ENCODE measurements at places on chromosomes 1 and 21.

- no peak for DNase-seq
Measured at GRCh38 chr1:76106251-76106650, 31.7 kb downstream of the ST6GALNAC3 start.

DNA sequence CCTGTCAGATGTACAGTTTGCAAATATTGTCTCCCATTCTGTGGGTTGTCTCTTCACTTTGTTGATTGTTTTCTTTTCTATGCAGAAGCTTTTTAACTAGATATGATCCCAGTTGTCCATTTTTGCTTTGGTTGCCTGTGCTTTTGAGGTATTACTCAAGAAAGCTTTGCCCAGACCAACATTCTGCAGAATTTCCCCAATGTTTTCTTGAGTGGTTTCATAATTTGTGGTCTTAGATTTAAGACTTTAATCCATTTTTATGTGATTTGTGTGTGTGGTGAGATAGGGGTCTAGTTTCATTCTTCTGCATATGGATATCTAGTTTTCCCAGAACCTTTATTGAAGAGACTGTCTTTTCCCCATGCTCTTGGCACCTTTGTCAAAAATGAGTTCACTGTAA lies 116.9 kb downstream of the DUSP10 start:
- no peak for DNase-seq

DNA sequence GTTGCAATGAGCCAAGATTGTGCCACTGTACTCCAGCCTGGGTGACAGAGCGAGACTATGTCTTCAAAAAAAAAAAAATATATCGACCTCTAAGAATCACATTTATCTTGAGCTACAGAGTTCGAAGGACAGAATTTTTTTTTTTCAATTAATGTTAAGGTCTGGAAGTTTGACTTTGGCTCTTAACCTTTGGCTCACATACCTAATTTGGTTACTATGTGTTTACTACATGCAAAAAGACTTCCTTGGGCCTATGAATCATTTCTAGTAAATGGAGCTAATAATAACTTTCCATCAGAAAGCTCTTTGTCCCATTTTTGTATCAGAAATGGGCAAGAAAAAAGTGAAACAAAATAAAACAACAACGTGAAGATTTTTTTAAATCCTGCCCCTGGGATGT lies 351.2 kb downstream of the SMYD3 start:
- DNase-seq: no peak

GRCh38 chr1:200653022-200653462 lies 16.7 kb downstream of the DDX59 start:
- no peak for DNase-seq

GRCh38 chr21:31576428-31576827 lies 83.1 kb upstream of the SOD1 start:
- DNase-seq: no peak

DNA sequence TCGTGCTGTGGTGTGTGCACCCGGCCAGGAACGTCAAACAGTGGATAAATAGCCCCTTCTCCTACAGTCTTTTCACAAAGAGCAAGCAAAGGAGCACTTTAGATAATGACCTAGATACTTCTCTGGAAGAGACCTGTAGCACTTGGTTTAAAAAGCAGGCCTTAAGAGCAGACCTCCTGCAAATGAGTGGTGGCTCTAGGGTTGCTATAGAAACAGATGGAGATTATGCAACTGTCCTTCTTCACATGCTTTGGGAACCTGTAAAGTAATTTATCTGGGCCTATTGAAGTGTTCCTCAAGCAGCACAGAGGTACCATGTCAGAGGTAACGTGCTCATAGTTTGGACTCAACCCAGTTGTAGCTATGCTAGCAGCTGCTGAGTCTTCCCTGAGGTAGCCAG lies 208.2 kb upstream of the KIAA0040 start:
- DNase-seq: no peak

DNA sequence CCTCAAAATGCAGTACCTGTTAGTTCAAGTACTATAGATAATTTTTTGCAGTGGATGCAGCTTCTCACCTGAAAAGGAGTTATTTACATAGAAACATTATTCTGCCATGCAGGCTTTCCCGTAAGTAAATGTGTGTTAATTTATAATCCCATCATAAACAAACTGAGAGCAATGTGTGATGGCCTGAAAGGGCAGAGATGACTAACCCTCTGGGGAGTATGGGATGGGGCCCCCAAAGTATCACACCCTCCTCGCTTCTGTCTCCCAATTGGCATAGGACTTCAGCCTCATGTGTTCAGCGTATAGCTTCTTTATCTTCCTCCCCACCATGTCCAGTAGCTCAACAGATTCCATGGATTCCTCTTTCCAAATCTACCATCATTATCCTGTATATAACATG lies 7.6 kb downstream of the HMGCL start:
- no peak for DNase-seq

DNA sequence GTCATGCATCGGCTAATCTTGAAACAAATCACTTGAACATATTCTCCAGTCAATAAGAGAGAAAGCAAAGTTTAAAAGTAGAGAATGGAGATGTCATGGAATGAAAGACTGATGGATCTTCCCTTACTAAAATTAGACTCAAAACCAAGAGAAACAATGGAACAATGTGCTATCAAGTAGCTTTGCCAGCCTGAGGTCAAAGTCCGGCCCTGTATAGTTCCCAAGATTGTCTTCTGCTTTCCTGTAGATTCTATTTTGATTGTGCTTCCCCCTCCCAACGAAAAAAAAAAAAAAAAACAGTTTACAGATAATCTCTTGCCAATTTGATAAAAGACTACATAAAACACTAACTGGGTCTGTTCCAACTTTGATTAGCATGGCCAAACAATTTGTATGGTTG lies 40.8 kb upstream of the KIRREL1 start:
- DNase-seq: no peak

GRCh38 chr1:44072204-44072603 lies 40.9 kb upstream of the SLC6A9 start:
- no peak for DNase-seq

GRCh38 chr1:157431751-157432150 lies 120.6 kb downstream of the FCRL5 start:
- DNase-seq: no peak

- DNase-seq: no peak
Measured at GRCh38 chr1:34755961-34756360, 1.1 kb downstream of the GJB5 start.

GRCh38 chr1:59401581-59401980 lies 104.7 kb downstream of the FGGY start:
- no peak for DNase-seq

DNA sequence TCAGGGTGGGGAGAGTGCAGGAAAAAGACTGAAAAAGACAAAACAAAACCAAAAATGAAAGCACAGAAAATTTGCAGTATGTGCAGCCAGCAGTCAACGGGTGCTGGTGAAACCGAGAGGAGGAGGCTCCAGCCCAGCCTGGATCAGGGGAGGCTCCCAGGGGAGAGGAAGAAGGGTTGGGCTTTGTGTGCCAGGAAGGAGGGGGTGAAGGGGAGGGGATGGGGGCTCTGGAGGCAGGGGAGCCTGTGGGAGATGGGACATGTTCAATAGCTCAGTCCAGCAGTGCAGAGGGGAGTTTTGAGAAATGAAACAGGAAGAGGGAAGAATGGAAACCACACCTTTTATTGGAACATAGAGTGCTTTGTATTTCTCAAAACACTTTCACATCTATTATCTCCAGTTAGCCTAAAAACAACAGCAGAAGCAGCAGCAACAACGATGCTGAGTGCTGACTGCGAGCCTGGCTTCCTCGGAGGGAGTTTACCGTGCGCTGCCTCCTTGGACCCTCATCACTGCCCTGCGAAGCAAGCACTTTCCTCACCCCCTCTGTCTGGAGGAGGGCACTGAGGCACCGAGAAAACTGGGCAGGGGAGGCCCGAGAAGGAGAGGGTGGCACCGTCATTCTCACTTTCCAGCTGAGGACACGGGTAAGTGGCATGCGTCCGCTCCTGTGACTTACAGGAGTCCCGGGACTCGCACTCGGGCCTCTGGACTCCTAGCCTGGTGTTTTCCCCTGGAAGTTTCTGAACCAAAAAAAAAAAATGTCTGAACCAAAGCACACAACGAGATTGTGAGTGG lies 62.9 kb downstream of the MDM4 start:
- DNase-seq: no peak

DNA sequence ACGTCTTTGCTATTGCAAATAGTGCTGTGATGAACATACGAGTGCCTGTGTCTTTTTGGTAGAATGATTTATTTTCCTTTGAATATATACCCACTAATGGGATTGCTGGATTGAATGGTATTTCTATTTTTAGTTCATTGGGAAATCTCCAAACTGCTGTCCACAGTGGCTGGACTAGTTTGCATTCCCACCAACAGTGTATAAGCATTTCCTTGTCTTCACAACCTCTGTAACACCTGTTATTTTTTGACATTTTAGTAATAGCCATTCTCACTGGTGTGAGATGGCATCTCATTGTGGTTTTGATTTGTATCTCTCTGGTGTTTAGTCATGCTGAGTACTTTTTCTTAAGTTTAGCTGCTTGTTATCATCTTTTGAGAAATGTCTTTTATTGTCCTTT lies 215.0 kb downstream of the FMN2 start:
- no peak for DNase-seq

- no peak for DNase-seq
Measured at GRCh38 chr1:29803486-29803885, 567.2 kb downstream of the PTPRU start.

DNA sequence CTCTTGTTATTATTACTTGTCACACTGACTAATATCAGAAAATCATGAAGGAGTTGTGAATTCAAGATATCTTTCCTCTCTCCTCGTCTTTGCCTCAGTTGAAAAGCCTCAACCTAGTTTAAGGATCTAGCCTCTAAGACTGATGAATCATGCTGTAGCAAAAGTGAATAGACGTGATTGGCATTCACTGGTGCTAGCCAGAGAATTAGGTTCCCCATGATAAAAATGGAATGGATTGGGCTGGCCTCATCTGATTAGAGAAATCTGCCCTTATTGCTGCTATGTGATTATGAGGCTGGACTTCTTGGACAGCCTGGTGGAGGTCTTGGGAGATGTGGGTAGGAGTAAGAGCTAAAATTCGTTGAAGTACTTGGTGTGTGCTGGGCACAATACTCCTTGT lies 208.2 kb downstream of the BACH1 start:
- no peak for DNase-seq

GRCh38 chr1:184941735-184942134 lies 32.6 kb downstream of the NIBAN1 start:
- peak; percentile 26 for DNase-seq

DNA sequence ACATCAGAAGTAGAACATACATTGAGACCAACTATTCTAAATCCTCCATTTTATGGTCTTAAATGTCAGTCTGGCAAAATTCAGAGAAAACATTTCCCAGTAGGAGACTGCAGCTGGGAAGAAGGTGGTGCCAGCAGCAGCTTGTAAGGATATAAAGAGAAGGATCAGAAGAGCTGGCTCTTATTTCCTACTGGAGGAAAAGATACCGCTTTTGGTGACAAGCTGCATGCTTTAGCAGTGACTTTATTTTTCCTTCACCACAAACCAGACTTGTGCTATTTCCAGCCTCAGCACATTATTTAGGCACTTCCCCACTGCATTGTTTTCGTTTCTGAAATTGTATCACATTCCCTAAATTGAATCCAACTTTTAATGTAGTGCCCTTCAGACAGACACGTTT lies 28.4 kb downstream of the RNF11 start:
- DNase-seq: no peak

DNA sequence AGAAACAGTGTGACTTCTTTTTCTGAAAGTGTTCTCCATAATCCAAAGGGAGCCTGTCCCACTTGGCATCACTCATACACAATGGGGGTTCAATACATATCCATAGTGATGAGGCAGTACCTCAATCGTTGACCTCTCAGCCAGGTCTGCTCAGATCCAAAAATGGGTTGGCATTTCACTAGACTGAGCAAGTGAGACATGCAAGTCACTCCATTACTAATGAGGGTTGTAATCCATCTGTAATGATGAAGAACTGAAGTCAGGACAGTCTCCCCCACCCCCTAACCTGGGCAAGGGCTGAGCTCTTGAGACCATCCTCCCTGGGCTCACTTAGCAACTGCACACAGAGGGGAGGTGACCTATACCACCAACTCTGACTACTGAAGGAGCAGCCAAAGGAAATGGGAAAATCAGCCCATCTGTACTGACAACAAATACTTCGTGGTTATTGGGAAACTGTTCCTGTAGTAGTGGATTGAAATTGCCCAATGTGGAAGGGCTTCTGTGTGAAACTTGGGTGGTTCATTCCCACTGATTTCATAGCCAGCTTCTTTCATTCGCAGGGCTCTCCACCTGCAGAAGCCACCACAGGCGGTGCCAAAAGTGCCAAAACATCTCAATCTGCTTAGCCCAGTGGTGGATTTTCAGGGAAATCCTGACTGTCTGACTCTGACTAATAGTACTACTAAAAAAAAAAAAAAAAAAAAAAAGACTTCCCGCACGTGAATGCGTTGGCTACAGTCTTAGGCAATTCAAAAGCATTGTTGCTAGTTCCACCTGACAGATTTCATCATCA lies 5.0 kb downstream of the NGF start:
- DNase-seq: peak; percentile 45

- no peak for DNase-seq
Measured at GRCh38 chr1:1826356-1827088, 48.3 kb upstream of the NADK start.

DNA sequence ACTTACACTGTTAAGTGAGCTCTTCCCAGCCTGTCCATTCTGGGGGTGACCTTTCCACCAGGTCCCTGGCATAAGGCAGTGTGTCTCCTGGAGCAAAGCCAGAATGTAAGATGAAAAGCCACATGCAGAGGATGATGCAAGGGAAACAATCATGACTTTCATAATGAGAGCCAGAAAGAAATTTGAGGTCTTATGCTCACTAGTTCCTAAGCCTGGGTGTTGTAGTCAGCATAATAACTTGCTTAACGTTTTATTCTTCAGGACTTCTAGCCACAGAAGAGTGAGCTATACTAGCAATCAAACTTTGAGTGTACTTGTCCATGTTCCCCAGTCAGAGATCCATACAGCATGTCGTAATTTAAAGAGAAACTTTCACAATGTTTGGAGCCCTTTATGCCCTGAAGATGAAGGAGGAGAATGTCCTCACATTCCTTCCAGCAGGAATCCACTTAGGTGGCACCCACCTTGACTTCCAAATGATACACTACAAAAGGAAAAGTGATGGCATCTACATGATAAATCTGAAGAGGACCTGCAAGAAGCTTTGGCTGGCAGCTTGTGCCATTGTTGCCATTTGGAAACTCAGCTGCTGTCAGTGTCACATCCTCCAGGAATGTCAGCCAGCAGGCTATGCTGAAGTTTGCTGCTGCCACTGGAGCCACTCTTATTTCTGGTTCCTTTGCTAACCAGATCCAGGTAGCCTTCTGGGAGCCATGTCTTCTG lies 60.5 kb upstream of the FOXD3 start:
- DNase-seq: no peak

All from CD14-positive monocyte (primary cell).